ENCODE measurements at places on chromosomes 1 and 21.

GRCh38 chr1:36881541-36881940 is 152.8 kb downstream of the GRIK3 start:
- no peak for DNase-seq

DNA sequence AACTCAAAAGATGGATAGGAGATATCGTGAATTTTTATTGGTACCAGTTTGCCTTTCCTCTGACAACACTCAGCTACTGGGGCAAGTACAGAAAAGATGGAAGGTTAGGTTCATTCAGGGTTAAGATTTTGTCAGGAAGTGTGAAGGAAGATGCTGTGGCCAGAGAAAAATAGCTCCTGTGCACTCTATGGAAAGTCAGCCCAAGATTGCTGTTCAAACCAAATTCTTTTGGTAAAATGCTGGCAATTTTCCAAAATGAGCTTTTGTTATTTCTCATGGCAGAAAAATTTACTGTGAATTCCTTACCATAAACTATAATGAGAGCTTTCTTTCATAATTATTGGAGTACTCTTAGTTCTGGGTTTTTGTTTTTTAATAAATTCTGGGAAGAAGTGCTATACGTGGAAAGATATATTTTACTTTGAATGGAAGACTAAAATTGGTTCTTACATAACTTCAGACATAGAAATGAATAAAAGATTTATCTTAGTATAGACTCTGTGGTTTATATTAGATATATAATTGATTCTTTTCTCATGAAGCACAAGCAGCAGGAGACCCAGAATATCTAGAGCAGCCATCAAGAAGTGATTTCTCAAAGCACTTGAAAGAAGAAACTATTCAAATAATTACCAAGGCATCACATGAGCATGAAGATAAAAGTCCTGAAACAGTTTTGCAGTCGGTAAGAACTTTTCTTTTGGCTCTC is 112.2 kb downstream of the USP25 start:
- no peak for DNase-seq

DNA sequence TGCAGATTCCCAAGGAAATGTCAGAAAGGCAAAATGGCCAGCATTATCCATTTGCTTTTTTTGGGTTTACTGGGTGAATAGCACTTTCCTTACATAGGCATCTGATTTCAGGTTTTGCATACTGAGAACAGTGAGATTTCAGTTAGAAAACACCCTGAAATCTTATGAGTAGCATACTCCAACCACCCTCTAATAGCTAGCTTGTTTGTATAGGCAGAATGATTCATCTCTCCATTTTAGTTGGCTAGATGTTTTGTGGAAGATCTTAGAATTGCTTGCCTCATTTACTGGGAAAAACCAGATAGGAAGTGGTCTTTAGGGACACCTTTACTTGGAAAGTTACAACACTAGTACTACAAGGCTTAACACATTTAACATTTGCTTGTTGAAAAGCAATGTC is 10.4 kb downstream of the KYAT3 start:
- no peak for DNase-seq

DNA sequence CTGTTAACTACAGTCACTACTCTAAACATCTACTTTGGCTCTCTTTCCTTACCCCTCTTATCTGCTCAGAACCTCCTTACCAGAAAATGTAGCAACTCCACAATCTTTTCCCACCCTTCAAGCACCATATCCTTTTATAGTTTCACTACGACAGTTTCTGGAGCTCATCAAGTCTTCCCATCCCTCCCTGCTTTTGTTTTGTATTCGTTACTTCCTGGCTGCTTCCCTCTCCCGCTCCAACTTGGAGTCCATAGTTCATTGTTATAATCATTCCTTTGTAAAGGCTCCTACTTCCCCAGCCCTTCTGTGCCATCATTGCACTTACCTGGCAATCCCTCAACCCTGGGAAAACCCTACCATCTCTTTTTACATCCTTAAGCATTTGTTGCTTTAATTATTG is 18.0 kb downstream of the MPZL1 start:
- no peak for DNase-seq

GRCh38 chr1:183308719-183309118 is 109.5 kb downstream of the NMNAT2 start:
- no peak for DNase-seq

GRCh38 chr1:223831755-223832636 is 13.8 kb downstream of the TP53BP2 start:
- DNase-seq, result no peak

GRCh38 chr1:25676488-25676887 is 59.9 kb downstream of the MAN1C1 start:
- no peak for DNase-seq

- no peak for DNase-seq
Observed at GRCh38 chr21:42311160-42311559, 4.0 kb downstream of the TFF3 start.

Measured in NCI-H526 (cell line).